ENCODE measurements at places on chromosomes 6 and 20.
A peak's percentile ranks its signal among the peaks of the same experiment; 100 is the strongest.

GRCh38 chr6:138421608-138422007 is 17.6 kb downstream of the HEBP2 start:
- no peak for DNase-seq

- peak; percentile 46 for DNase-seq
Measured at GRCh38 chr6:2229742-2230141, 15.7 kb downstream of the GMDS start.

GRCh38 chr6:132252113-132252512 is 149.2 kb downstream of the MOXD1 start:
- no peak for DNase-seq

- DNase-seq = peak; percentile 63
Measured at GRCh38 chr6:101396548-101397173, 3.2 kb downstream of the GRIK2 start.

DNA sequence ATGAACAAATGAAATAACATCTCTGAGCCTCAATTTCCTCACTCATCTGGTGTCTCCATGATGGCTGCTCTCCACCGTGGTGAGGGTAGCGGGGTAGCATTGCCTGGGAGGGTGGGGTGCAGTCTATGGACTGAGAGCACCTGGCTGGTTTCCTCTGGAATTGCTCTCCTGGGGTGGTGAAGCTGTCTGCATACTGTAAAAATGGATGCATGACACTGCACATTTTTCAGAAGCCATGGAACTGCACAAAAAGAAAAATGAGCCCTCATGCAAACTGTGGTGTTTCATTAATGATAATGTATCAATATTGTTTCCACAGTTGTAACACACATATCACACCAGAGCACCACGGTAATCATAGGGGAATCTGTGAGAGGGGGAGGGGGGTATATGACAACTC is 12.1 kb upstream of the ITPR3 start:
- DNase-seq = no peak

DNA sequence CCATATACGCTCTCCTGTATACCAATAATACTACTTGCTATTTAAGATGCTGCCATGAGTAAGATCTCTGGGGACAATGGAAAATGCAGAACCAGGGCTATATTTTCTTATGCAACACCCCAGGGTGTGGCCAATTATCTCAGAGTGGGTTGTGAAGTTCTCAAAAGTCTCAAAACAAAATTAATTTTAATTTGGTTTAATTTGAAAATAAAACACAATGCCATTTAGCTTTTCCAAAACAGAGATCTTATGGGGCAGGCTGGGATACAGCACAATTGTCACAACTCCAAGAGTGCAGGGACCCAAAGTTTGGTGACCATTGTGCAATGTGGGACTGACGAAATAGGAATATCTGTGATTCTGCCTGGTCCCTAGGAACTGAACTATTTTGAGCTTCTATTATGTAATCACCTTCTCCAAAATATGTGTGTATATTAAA is 43.1 kb downstream of the MBOAT1 start:
- DNase-seq = no peak

GRCh38 chr6:145904868-145905267 is 59.3 kb downstream of the SHPRH start:
- DNase-seq = no peak

All from H7 (cell line).